ENCODE measurements at places on chromosomes 2 and 18. TPM values are rescaled to one million over a fixed set of nuclear protein-coding genes. Genes with fewer than 3 reads are reported as not detected.

DNA sequence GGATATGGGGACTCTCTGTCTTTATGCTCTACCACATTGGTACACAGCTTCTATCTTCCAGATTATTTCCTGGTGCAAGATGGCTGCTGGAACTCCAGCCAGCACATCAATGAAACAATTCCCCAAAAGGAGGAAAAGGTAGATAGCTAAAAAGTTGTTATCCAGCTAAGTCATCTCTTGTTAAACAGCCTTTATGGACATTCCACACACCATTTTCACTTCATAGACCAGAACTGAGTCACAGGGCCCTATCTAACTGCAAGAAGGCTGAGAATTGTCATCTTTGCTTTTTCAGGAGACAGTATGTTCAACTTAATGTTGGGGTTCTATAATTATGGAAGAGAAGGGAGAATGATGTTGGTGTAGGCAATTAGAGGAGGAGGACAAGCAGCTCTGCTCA, 133.3 kb upstream of the NOSTRIN start:
- DNase-seq, result no peak

DNA sequence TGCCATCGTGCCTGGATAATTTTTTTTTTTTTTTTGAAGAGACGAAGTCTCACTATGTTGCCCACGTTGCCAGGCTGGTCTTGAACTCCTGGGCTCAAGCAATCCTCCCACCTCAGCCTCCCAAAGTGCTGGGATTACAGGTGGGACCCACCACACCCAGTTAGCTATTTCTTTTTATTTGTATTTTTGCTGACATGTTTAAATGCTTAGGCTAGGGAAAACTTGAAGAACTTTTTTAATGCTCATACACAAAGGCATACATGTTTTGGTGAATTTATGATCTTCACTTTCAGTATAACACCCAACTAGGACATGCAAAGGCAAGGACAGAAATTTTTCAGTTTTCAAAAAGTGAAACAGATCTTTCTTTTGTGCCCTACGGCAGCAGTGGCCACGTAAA, 9.9 kb downstream of the L3MBTL4 start:
- DNase-seq, result no peak

- DNase-seq, result no peak
These were observed 44.3 kb downstream of the CALCRL start for GRCh38 chr2:187403568-187404260.

GRCh38 chr2:220101980-220102379, 474.6 kb downstream of the SLC4A3 start:
- DNase-seq, result peak; percentile 15

- DNase-seq, result peak; percentile 51
These were observed 201.4 kb downstream of the SOCS6 start for GRCh38 chr18:70489986-70490933.

GRCh38 chr2:181036848-181037603, 56.6 kb downstream of the UBE2E3 start:
- no peak for DNase-seq

DNA sequence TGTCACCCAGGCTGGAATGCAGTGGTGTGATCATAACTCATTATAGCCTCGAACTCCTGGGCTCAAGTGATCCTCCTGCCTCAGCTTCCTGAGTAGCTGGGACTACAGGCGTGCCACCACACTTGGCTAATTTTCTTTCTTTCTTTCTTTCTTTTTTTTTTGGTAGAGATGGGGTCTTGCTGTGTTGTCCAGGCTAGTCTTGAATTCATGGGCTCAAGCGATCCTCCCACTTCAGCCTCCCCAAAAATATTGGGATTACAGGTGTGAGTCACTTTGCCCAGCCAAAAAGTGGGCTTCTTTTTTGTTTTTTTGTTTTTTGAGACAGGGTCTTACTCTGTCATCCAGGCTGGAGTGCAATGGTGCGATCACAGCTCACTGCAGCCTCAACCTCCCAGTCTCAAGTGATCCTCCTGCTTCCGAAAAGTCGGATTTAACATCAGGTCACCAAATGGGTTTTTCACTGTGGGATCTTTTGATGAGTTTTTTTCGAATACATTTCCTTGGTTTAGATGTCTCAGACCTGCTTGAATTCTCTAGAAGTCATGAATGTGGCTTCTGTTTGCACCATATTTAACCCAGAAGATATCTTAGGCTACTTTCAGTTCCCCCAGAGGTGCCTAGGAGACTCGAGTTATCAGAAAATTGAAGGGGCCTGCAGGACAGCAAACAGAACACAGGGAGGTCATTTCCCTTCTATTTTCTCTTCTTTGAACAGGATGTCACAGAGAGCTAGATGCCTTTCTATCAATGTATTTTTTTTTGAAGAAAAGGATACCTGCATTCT, 8.9 kb downstream of the RAB31 start:
- no peak for DNase-seq

- DNase-seq, result peak; percentile 44
These were observed 278.2 kb upstream of the COL3A1 start for GRCh38 chr2:188695953-188696352.

DNA sequence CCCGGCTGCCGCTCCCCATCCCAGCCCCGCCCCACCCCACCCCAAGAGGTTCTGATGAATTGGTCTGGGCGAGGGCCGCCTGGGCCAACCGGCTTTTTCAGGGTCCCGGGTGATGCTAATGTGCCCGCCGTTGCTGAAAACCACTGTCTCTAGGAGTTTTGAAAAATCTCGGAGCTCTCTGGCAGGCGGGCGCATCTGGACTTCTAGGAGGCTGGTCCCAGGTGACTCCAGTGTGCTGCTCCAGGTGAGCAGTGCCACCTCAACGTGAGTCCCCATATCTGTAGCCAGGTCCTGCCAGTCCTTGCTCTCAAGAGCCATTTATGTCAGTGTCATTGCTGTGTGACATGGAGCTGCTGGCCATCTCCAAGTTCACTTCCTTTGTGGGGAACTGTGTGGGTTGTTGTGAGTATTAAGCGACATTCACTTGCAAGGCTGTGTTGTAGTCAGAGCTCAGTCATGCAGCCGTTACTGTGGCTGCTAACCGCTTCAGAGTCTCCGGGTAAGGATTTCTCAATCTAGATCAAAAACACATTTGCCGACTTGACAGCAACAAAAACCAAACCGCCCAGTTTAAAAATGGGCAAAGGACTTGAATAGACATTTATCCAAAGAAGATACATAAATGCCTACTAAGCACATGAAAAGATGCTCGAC, at the start of gene RFX8:
Gene RFX8 (minus strand): TSS at position 382 of the 654 bp plus-strand sequence. CDS start 8,264 bp downstream, outside the sequence.
- DNase-seq, result peak; percentile 86

- DNase-seq, result no peak
These were observed 547.7 kb upstream of the LRRTM1 start for GRCh38 chr2:80852079-80852807.

GRCh38 chr2:119250718-119251290, 27.2 kb downstream of the STEAP3 start:
- DNase-seq, result no peak

- DNase-seq, result no peak
These were observed 102.2 kb downstream of the PTGR3 start for GRCh38 chr18:75106746-75107145.

GRCh38 chr2:50318147-50318546, 713.8 kb downstream of the NRXN1 start:
- no peak for DNase-seq

- no peak for DNase-seq
These were observed 170.0 kb upstream of the CRIM1 start for GRCh38 chr2:36185624-36186023.

GRCh38 chr18:49878567-49879270, 65.4 kb upstream of the ACAA2 start:
- no peak for DNase-seq

- DNase-seq, result peak; percentile 68
These were observed 155.8 kb downstream of the COL6A3 start for GRCh38 chr2:237258116-237258515.

GRCh38 chr2:25566694-25567093, 106.7 kb downstream of the DTNB start:
- peak; percentile 37 for DNase-seq

- no peak for DNase-seq
These were observed 276.1 kb upstream of the HDAC4 start for GRCh38 chr2:239676716-239677452.

DNA sequence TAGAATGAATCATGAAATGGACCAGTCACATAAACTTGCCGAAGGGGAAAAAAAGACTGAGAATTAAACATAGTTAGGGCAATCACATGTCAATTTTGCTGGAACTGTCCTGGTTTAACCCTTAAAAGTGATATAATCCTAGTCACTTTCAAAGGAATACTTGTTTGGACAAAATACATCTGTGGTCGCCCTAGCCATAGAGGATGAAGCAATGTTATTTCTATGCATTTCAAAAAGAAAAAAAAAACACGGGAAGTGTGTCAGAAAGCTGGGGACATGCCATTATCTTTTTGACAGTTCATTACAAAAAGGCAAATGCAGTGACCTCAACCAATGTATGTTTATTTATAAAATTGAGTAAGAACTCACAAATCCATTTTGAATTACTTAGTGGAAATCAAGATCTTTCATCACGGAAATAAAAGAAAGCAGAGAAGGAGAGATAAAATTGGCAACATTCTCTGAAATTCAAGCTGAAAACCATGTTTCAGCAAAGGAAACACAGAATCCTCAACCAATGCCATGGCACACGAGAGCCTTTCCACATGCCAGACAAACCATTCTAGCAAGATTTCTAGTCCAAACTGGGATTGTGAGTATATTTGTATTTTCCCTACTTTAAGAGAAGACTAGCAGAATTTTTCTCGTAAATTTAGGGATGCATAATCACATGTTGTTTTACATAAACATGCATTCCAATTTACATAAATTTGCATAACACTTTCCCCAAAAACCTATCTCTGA, 854.3 kb upstream of the ACVR2A start:
- no peak for DNase-seq

DNA sequence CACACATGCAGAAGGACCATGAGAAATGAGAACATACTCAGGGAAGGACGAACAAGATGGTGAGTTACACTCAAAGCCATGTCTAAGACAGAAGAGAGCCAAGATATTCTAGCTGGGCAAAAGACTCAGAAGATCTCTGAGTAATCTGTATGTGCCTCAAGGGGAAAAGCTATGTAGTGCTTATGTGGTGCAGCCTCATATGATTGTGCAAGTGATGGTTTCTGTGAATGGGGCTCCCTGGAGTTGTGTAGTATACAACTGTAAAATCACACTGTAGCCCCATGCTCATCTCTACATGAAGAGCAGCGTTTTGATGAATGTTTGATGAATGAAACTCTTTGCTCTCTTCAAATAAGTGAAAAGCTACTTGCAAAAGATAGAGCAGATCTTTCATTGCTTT, 57.5 kb downstream of the OSR1 start:
- DNase-seq, result no peak

- DNase-seq, result no peak
These were observed 11.6 kb upstream of the HNMT start for GRCh38 chr2:137952586-137953129.

GRCh38 chr2:177559638-177560037, 167.1 kb downstream of the AGPS start:
- DNase-seq, result no peak

GRCh38 chr2:20509770-20510490, 63.1 kb downstream of the RHOB start:
- DNase-seq, result peak; percentile 32

DNA sequence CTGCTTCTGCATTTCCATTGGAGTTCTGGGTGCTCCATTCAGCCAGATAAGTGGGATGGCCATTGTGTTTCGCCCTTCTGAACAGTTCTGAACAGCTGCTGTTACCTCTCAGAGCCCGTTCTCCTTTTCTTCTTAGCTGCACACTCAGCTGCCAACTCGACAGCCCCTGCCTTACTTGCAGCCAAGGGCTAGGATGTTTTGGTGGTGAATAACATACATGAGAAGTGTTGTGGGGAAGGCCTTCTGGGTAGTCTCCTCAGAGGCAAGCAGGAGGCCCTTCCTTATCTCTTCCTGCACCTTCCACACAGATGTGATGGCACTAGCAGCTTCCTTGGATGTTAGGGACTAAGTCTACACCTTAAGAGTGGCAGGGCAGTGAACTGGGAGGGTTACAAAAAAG, 138.4 kb upstream of the NOSTRIN start:
- no peak for DNase-seq

DNA sequence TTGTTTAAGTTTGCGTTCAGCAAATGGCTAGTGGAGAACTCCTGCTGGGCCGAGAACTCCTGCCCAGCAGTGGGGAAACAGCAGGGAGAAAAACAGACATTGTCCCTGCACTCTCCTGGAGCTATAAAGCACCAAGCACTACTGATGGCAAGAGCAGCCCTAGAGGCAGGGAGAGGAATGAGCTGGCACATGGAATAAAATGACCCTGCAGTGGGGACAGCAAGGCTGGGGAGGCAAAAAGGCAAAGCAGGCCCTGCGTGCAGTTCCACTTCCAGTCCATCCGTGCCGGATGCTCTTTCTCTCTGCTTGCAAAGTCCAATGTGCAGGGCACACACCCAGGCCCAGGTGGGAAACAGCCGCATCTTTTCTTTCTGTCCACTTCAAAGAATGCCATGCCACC, 415.5 kb downstream of the LRATD1 start:
- no peak for DNase-seq

LOXL3 gene
- total RNA-seq, result 68.1 TPM

SIX3 gene
- total RNA-seq, result not detected

POTEJ gene
- 0.24 TPM for total RNA-seq

ALPI gene
- 2.9 TPM for total RNA-seq

DTNA gene
- 82.8 TPM for total RNA-seq

C2orf80 gene
- total RNA-seq, result not detected

UBR3 gene
- total RNA-seq, result 124 TPM

HDLBP gene
- total RNA-seq, result 1,280 TPM

ARHGAP28 gene
- 41.2 TPM for total RNA-seq

LRRTM1 gene
- total RNA-seq, result 1.4 TPM

UGT1A3 gene
- not detected for total RNA-seq

ILKAP gene
- total RNA-seq, result 14.2 TPM
